ENCODE measurements at places on chromosomes 4 and X.

- DNase-seq, result no peak
These were observed 29.0 kb downstream of the LRBA start for GRCh38 chr4:150986085-150986484.

DNA sequence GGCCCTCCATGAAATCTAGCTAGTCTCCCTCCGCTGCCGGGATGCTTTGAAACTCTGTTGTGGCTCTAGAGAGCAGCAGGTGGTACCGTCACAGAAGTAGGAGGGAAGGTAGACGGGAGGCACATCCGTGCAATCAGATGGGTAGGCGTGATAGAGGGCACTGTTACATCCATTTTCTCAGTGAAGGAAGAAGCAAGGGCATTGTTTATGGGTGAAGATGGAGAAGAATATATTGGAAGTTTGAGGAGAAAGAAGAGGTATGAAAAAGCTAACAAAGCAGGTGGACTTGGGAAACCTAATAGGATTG, 1.3 kb downstream of the ANAPC4 start:
- no peak for DNase-seq

DNA sequence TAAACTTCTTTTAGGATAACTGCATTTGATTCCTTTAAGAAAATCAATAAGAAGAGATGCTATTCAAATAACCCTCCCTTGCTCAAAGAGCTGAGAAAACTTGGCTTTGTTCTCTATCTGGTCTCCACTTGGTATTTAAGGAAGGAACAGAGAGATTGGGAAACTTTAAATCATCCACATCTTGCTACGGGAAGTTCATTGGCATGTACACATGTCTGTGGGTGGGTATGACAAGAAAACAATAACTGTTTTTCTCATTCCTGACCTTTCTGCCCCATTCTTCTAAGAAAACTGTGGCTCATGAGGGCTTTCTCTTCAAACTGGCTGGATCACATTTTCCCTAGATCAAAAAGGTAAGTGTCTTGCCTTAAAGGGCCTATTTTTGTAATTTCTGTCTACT, 6.0 kb downstream of the SEL1L3 start:
- DNase-seq, result no peak

DNA sequence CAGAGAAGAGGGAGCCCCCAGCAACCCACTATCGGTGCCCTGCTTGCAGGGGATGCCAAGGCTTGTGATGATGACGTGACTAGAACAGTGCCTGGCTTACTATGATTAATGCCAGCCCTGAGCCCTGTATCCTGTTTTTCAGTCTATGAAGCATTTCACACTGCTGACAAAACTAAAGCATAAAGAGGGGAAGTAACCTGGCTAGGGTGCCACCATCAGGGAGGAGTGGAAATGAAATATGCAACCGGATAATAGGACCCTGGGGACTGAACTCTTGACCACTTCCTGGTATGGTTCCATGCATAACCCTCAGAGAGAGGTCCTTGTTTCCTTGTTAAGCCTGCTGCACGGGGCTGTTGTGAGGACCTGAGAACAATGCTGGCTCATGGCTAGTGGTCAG, 50.3 kb downstream of the MED28 start:
- DNase-seq, result no peak

DNA sequence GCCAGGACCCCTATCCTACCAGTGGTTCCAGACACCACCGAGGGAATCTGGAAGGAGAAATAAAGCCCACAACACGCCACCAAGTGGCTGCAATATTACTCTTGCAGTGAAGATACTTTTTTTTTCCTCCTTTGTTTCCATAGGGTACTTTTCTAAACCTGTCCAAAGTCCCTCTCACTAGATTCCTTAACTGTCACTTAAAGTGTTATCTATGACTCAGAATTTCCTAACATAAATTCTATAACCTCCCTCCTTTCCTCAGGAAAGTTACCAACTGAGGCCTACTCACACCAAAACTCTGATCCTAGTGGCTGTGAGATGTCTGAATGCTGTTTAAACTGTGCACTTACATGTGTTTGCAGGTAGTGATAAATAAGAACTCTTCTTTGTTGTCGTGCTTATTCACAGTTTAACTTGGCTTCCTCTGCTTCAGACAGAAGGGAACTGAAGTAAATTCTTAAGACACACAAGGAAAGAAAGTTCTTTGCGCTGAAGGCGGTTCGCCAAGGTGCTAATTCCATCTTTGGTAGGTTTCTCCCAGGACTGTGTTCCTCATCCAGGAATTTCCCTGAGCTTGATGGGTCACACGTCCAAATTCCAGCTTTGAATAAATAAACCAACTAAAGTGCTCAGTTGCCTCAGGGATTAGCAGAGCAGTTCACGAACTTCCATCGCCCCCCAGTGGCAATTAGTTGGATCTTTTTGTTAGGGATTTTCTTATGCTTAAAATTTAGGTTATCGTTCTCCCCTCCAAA, 10.7 kb upstream of the HCCS start:
- no peak for DNase-seq

GRCh38 chr4:176435901-176436292, 116.1 kb downstream of the SPCS3 start:
- DNase-seq, result peak; percentile 57

DNA sequence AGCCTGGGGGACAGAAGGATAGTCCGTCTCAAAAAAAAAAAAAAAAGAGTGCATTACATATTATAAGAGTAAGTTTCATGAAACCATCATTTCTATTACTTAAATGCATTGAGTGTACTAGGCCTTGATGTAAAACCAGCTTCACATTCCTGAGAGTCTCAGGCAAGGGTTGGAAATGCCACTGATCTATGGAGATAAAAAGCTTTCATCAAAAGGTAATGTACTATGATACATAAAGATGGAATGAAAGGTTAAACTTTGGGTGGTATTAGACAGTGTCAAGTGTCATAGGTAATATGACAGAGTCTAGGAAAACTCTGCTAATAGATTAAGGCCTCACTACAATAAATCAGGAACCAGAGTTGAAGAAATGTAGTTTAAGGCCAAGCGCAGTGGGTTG, 7.4 kb downstream of the CFAP97 start:
- DNase-seq, result no peak

GRCh38 chrX:150360331-150360730, 2.8 kb upstream of the MAMLD1 start:
- DNase-seq, result no peak

DNA sequence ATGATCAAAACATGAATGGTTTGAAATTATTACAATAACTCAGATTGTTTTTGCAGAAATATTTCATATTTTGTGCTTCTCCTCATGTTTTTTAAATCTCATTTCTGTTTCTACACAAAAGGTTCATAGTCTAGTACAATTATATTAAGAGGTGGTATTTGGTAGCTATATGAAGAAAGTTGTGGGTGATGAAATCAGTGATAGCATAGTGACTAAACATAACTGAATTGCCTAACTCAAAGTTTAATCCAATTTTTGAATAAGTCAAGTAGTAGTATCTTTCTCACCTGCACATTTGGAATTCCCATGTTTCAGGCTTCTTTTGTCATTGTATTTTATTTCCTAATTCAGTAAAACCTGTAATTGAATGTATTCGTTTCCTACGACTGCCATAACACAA, 648.7 kb downstream of the GRID2 start:
- no peak for DNase-seq

DNA sequence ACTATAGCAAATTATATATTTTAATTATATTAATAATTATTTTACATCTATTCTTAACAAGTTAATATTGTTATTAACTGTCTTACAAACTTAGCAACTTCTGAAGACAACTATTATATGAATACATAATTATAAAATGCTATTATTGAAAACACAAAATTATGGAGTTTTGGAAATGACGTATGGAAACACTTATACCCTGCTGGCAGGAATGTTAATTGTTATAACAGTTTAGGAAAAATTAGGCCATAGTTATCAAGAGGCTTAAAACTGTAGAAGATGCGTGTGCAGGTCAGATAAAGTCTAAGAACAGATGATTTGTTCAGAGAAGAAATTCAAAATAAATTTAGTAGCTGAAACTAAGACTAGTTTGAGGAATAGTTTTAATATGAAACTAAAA, 211.7 kb downstream of the FAT4 start:
- DNase-seq, result no peak

DNA sequence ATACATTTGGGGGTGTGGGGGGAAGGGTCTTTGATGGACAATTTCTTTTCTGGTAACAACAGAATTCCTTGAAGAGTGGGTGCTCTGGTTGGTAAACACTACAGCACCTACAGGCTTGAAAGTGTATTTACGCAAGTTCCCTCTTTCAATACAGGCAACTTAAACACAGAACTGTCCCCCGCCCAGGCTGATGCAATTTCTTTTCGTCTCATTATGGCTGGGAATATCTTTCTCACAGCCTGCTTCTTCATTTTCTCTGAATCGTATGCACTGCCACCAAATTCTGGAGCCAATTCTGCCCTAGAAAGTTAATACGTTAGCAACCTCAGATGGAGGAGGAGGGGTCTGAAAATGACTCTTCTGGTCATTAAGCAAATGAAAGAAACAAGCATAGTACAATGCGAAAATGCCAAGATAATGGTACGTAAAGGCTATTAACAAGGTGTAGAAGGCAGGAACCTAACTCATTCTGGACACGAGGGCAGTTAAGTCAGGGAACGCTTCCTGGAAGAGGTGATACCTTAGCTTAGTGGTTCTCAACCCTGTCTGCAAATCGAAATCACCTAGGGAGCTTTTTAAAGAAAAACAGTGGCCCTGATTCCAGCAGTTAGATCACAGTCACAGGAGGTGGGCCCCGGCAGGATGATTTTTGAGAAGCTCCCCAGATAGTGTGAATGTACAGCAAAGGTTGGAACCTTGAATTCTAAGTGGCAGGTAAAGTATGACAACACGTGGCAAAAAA, 1.0 kb downstream of the AGA start:
- no peak for DNase-seq

GRCh38 chr4:99120501-99120900, 23.6 kb downstream of the ADH4 start:
- DNase-seq, result no peak

DNA sequence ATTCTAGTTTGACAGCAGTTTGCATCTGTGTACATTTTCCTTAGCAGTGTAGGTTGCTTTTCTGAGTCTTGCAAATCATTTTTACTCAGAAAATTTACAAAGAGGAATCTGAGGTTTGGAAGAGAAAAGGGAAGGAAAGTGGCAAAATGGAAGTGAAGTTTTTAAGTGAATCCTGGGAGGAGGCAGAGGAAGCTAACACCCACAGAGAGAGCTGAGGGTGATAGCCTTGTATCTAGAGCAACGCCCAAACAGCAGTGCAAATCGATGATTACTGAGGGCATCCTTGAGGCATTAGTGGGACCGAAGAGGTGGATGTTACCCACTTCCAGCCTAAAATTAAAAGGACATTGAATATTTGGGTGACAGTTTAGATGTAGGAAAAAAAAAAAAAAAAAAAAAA, 31.8 kb downstream of the KLF3 start:
- DNase-seq, result no peak

- DNase-seq, result no peak
These were observed 8.7 kb upstream of the TBC1D9 start for GRCh38 chr4:140764785-140765392.

DNA sequence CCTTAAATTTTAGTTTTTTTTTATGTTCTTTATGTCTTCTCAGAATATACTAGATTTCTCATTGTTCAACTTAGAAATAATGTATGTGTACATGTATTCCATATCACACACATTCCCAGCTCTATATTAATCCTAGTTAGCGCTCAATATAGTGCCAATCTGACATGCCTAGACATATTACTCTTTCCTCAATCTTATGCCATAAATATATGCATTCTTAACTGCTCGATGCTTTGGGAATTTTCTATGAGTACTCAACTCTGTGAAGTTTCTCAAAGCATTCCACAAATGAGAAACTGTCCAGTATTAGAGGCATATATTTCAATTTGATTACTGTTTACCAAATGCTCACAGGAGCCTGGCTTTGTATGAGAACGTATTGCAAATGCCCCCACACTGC, 231.2 kb upstream of the VEGFC start:
- DNase-seq, result no peak

GRCh38 chrX:119145241-119145653, 17.6 kb upstream of the KIAA1210 start:
- DNase-seq, result no peak

- DNase-seq, result no peak
These were observed 743.5 kb upstream of the MAGEB2 start for GRCh38 chrX:29471829-29472228.

- DNase-seq, result peak; percentile 70
These were observed 13.2 kb upstream of the XIAP start for GRCh38 chrX:123846577-123847038.

DNA sequence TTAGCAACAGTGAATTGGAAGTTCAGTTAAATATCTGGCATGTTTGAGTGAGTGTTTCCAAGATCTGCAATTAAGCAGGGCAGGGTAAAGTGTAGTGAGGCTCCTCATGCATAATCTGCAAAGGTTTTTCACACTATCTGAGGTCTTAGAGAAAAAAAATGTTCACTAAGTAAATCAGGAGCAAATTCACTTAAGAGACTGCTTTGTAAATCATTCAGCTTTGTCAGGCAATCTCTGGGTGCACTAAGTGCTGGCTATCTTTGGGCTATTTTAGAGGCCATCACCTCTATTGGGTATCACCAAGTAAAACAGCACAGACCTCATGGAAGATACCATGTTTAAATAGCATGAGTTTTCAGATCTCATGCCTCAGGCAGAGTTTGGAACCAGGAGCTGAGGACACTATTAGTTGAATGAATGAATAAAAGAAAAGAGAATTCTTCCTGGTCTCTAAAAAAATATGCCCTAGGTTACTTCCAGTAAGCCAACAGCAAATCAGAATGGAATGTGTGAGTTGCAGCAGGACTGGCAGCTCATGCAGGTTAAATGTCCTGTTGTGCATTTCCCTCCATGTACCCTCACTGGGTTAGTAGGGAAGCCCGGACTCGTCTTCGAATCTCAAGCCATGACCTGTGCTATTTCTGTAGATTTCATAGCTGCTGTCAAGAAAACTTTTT, 195.3 kb downstream of the KCNIP4 start:
- DNase-seq, result no peak

GRCh38 chr4:137738375-137738990, 206.2 kb upstream of the PCDH18 start:
- DNase-seq, result no peak

- DNase-seq, result no peak
These were observed 34.9 kb downstream of the NOCT start for GRCh38 chr4:139050446-139050845.

DNA sequence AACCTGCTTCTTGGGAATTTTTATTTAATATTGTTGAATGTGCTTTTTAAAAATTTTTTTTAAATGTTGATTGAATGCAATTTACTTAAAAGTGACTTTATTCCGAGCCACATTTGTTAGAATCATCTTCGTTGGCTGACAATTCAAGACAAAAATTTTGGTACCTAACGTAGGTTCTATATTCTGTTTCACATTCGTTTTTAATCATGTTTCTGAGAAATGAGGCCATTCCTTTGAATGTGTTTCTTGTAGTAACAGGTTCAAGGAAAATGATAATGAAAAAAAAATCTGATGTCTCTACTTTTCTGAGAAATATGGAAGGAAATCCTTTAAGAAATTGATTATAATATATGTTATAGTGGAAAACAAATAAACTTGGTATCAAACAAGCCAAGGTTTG, 92.3 kb upstream of the DCLK2 start:
- no peak for DNase-seq

GRCh38 chrX:14832151-14832550, 40.7 kb downstream of the FANCB start:
- DNase-seq, result no peak

- no peak for DNase-seq
These were observed 336.4 kb upstream of the NOCT start for GRCh38 chr4:138678985-138679746.

- DNase-seq, result no peak
These were observed 104.4 kb downstream of the UCHL1 start for GRCh38 chr4:41360921-41361793.
